ENCODE measurements at places on chromosomes 1 and 21.

GRCh38 chr1:110872745-110873720 is at the start of gene CD53:
CD53 (plus strand) TSS chr1:110873148; CDS start chr1:110891409, 18,261 bp downstream.
- no peak for DNase-seq

DNA sequence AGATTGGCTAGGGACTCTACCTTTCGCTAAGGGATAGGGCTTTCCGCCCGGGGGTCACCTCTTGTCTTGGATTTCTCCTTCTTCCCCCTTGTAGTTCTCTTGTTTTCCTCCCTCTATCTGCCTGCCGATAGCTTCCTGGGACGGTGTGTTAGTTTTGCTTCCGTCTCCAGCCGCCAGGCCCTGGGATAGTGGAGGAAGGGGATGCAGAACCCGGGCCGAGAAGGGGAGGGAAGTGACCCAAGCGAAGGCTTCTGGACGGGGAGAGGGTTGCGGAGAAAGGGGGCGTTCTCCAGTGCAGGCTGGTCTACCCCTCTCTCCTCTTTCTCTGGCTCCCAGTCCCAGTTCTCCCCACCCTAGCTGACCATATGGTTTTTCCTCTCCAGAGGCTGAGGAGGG is 871 bp downstream of the TUFT1 start:
- DNase-seq, result no peak

DNA sequence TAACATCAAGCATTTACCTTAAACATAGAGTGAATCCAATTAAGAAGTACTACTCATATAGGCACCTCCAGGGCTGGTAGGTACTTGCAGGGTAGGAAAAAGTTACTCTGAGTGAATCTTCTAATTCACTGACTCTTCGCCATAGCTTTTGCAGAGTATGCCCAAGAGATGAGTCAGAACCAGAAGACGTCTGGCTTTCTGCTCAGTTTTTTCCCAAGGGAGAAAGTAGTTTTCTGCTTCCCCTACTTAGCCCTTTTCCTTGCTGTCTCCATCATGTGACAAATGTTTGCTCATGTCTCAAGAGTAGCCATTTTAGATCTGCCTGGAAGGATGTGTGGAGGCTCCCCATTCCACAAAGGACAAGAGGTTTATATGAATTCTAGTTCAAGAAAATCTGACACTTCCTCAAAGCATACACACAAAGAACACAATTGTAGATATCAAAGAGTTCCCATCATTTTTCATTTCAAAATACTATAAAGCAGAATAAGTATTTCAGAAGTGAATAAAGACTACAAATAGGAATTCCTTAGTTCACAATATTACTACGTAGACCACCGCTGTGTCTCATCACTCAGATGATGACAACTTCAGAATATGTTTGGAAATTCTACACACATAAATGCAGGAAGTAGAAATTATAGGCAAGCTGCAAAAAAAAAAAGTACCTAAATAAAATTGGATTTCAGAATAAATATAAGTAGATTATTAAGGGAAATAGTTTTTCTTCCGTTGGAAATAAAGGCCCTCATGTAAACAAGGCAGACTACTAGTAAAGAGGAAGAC is 98.5 kb downstream of the ASH1L start:
- DNase-seq, result no peak

GRCh38 chr1:165225650-165226049 is 130.9 kb downstream of the LMX1A start:
- DNase-seq, result no peak

- DNase-seq, result no peak
Observed at GRCh38 chr1:54323324-54323739, 82.9 kb downstream of the SSBP3 start.

DNA sequence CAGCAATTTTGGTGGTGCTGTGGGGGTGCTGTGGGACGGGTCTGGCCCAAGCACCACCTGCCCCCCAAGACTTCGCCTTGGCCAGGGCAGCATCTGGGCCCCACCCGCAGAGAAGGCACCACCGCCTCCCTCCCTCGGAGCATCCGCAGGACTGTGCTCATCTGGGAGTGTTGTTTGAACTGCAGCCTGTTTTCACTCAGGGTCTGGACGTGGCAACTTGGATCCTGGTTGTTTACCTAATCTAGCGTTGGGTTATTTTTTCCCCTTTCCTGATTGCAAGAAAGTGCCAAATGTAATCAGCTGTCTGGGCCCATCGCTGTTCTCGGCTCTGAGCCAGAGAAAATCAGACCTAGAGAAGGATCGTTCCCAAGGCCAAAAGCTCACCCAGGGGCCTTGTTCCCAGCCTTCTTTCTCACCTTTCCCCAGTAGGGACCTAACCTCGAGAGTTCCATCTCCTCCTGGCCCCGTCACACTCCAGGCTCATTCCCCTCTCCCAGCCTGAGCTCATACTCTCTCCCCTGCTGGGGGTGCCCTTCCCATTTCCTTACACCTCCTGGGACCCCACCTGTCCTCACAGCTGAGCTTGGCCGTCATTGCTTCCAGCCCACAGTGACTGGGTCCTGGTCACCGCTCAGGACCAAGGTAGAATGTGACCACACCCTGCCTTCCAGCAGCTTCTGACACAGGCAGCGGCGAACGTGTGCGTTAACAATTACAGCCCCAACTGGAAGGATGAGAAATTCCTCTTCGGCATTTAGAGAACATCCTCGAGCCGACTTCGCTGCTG is 72.0 kb upstream of the FAM20B start:
- DNase-seq, result no peak

DNA sequence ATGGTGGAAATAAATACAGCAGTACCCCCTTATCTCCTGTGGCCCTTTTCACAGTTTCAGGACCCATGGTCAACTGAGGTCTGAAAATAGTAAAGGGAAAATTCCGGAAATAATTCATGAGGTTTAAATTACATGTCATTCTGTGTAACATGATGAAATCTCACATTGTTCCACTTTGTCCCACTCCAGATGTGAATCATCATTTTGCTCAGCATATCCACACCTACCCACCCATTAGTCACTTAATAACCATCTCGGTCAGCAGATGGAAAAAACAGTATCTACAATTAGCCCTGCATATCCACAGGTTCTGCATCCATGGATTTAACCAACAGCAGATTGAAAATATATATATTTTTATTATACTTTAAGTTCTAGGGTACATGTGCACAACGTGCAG is 86.9 kb upstream of the GORAB start:
- no peak for DNase-seq

DNA sequence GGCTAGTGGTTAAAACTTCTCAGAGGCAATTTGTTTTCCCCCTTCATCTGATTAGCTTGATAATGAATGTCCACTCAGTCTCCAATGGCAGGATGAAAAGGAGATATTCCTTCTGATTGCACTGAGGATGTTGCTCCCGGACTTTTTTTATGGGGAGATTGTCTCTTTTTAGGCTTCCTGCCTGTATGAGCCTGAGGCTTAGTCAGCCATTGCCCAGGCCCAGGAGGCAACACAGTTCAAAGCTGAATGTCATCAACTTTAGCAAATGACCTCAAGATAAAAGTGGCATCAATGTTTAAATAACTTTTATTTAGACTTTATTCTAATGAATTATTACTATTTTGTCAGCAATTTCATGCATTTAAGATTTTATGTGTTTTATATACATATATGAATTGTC is 162.9 kb upstream of the PTBP2 start:
- no peak for DNase-seq

GRCh38 chr1:100793659-100794058 is 74.1 kb downstream of the VCAM1 start:
- no peak for DNase-seq

DNA sequence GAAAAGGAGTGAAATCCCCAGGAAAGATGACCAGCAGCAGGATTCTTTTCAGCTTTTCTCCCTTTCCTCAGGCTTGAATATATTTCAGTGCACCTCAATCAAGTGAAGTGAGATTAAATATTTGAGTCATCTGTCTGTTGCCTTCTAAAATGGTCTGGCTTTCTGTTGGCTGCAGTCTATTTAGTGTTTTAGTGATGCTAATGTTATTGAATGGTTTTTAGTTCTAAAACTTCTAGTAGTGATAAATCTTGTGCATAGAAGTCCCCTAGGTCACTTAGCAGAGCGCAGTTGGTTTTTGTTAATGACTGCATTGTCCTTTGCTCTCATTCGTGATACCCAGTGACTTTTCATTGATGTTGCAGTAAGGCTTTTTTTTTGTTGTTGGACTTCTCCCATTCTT is 53.5 kb downstream of the ITSN1 start:
- DNase-seq, result no peak

DNA sequence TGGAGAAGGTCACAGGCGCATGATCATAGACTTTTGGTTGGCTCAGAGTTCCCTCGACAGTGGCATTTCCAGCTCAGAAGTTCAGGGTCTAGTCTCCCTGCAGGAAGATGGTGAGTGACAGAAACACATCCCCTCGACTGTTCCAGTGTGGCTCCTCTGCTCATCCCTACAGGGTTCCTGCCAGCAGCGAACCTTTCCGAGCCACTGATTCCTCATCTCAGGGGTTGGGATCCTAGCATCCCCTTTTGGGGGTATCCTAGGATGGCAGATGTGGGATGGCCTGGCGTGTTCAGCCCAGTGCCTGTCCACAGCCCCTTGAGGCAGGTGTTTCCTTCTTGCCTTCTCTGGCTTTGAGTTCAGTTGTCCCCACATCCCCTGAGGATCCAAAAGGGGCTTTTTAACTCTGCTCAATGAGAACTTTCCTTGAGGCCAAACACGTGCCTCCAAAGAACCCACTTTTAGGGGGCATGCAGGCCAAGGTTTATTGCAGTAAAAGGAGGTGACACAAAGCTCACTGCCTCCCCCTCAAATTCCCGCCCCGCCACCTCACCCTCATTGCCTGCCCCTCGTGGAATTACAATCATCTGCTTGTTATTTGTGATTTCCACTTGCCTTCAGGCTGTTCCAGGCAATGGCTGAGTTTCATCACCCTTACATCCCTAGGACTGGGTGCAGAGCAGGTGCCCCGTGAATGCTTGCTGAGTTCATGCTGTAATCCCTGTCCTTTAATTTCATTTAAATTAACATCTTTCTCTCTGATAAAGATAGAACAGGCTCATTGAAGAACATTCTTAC is 440.7 kb downstream of the CAMTA1 start:
- no peak for DNase-seq

DNA sequence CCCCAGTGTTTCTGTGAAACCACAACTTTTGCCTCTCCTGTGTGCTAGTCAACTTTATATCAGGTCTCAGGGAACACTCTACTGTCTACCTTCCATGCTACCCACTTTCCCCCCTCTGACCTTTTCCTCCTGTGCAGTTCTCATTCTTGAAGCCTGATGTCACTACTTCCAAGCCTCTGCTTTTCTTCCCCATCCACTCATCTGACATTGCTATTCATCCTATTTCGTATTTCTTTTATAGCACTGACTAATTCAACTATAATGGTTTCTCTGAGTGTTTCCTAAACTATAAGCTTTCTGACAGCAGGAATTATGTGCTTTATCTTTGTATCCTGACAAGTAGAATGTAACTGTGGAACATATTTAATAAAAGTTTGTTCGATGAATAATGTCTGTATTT is 18.2 kb upstream of the DPH5 start:
- no peak for DNase-seq

DNA sequence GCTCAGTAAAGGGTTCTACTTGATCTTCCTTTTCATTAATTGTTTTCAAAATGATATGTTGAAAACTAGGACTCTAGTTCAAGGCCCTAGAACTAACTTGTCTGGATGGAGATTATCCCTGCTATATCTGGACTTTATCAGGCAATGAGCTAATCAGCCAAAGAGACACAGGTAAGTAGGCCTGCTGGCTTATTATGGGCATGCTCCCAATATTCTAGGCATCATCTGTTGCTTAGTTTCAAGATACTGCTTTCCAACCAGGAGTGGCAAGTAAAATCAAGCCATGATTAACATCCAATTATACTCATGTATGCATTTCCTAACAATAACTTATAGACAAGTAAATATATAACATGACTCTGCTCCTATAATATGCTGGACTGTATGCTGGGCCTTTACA is 4.2 kb downstream of the DNASE2B start:
- no peak for DNase-seq

- no peak for DNase-seq
Observed at GRCh38 chr1:228875741-228876140, 140.5 kb downstream of the RHOU start.

DNA sequence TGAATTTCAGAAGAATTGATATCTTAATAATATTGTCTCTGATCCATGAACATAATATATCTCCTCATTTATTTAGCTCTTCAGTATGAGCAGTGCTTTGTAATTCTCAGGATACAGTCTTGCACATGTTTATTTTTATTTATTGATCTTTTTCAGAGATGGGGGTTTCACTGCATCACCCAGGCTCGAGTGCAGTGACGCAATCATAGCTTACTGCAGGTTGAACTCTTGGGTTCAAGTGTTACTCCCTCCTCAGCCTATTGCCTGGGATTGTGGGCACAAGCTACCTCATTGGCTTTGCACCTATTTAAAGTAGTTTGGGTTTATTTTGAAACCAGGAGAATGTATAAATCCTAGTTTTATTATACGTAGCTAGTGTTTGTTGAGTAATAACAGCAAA is 4.7 kb downstream of the RPS6KC1 start:
- no peak for DNase-seq

DNA sequence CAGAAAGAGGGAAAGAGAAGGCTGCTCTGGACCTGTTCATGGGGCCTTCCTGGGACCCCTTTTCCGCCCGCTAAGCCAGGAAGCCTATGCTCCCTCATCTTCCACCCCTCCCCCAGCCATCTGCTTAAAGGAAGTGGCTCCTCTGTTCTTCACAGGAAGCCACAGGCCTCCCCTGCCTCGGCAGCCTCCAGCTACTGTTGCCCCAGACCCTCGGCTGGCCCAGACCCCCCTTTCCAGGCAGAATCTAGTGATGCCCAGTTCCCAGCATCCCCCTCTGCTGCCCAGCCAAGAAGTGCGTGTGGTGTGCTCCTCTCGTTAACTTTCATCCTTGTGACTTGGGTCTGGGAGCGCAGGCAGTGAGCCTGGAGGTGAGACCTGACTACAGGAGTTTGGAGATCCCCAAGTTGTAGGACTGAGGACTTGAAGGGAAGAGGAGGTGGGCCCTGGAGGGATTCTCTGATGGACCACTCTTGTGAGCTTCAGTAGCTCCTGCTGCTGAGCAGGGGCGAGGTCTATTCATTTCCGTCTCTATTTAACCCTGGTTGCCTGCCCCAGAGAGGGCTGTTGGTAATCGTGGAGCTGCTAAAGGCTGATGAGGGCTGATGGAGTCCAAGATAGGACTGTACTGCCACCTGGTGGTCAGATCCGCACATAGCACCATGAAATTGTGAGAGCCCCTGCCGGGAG is 9.1 kb downstream of the IFI6 start:
- DNase-seq, result no peak
